ENCODE measurements at places on chromosomes 6 and 20.
A peak's percentile ranks its signal among the peaks of the same experiment; 100 is the strongest.

GRCh38 chr20:47493175-47493962 lies 8.3 kb upstream of the NCOA3 start:
- peak; percentile 24 for DNase-seq

DNA sequence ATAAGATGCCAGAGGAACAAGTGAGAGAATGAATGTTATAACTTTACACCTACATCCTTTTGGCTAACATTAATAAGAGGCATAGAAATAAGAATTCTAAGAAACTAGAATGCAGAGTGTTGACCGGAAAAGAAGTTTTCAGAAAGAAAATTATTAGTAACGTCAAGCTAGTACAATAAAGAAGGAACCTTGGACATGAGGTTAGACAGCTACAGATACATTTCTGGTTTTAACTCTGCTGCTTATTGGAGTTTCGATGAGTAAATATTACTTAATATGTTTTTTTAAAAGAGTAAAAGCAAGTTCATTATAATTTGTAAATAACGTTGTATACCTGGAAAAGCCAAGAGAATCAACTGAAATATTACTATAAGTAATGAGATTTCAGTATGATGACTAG lies 22.7 kb downstream of the TAB2 start:
- DNase-seq: no peak

DNA sequence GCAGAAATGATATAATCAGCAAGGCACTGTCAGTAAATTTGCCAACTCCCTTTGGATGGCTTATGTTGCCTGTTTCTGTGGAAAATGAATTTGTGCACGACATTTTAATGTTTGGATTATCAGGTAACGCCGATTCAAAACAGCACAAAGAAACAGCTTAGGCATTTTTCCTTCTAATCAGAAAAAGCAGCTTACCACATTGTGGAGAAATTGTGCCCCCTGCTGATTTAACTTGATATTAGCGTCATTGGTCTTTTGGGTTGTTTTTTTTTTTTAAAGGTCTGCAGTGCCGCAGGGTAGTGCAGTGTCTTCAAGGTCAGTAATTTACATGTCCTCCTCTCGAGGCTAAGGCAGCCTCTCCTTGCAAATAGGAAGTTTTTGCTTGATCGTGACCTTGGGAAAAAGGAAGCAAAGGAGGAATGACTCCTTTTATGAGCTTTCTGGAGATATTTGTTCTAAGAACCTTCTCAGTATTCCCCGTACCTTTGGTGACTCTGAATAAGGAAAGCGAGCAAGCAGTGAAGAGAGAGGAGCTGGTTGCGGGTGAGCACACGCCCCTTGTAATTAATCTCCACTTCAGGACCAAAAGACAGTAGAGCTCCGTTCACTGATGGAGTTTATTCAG lies 79.1 kb downstream of the ELOVL4 start:
- DNase-seq: no peak

DNA sequence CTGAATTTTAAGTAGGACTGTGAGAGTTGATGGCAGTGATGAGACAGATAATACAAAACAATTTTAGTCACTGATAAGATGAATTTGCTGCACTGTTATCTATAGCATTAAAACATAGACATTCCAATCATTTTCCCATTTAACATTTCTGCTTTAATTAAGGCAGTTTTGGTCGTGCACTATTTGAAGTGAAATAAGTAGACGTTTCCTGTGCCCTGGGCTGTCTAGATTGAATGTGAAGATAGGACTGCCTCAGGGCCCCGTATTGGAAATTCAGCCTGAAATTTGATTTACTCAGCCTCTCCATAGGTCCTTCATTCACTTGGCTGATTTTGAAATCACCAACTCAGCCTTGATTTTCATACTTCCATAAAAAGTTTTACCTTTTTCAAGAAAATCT lies 48.3 kb downstream of the ARID1B start:
- no peak for DNase-seq

DNA sequence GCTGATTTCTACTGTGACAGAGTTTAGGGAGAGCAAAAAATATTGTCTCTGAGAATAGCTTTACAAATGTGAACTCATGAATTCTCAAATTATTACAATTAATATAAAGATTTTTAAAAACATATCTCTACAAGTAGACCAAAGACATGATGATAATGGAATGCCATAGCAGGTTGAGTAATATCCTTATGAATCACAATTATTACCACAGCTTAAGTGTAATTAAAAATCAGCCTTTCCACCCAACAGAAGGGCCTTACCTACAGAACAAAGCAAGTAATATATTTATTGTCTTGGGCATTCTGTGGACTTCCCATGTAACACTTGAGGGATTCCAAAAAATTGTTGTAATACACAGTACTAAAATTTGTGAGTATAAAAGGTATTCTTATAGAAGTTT lies 1099.6 kb upstream of the GJE1 start:
- DNase-seq: no peak

DNA sequence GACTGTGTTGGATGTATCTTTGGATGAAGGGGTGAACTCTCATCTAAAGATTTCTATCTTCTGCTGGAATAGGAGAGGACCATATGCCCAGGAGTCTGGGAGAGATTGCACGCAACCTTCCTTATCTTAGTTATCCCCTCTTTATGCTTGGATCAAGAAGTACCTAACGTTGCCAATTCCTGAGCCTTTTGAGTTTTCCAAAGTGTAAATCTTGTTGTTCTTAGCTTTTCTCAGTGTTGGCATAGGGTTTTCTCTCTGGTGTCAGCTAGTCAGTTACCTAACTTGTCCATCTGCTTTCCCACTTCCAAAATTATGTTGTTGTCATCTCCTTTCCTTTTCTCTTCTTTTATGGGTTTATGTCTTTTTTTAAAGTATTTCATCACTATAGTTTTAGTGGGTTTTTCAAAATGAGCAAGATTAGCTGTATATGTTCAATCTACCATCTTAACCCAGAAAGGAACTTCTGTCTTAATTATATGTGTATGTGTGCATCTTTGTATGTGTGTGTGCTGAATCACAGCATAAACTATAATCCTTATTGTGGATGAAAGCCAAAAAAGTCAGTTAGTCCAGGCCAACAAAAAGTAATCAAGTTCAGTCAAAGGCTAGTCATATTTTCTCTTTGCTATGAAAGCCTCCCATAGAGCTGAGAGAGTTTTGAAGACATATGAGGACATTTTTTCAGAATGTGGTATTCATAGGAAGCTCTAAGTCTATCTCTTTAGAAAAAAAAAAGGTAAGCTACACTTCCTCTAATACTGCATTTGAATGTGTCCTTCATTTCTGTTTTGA lies 72.1 kb downstream of the KHDC1L start:
- DNase-seq: peak; percentile 45

DNA sequence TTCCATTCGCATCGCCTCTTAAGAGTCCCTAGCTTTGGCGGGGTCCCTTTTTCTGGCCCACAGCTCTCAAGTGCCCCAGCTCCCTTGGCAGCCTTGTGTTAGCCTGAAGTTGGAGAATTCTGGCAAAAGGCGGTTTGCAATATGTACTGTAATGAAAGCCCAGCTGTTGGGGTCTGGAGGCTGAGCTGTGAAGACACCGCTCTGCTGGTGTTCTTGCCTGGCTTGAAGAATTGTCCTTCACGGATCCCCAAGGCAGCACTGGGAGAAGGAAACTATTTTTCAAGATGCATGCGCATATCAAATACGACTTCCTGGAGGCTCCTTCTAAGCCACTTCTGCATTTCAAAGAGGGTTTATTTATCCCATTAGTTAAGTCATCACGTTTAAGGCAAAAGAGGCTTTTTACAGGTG lies 21.4 kb upstream of the CITED2 start:
- no peak for DNase-seq

GRCh38 chr6:20208687-20209378 lies 3.4 kb downstream of the MBOAT1 start:
- no peak for DNase-seq

DNA sequence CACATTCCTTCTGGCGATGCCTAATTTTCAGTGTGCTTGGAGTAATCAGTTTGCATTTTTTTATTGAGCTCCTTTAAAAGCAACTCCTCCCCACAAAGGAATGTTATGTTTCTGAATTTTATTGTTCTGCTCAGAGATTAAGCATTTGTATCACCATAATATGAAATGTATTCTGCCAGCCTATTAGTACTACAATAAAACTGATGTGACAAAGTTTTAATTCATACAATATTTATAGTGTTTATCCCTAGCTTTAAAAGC lies 236.9 kb upstream of the ASCC3 start:
- no peak for DNase-seq

DNA sequence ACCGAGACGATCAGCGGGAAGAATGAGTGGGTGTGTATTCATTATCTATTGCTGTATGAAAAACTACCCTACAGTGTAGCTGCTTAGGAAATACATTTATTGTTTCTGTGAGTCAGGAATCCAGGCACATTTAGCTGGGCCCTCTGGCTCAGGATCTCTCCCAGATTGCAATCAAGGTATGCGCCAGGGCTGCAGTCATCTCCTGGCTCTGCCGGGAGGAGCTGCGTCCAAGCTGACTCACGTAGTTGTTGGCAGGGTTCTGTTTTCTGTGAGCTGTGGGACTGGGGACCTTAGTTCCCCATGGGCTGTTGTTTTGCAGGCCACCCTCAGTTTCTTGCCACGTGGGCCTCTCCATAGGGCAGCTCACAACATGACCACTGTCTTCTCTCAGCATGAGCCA lies 68.2 kb upstream of the FUCA2 start:
- peak; percentile 70 for DNase-seq

GRCh38 chr6:146246028-146246427 lies 217.2 kb downstream of the GRM1 start:
- no peak for DNase-seq

- DNase-seq: no peak
Measured at GRCh38 chr6:31041372-31041974, 31.2 kb downstream of the MUC22 start.

DNA sequence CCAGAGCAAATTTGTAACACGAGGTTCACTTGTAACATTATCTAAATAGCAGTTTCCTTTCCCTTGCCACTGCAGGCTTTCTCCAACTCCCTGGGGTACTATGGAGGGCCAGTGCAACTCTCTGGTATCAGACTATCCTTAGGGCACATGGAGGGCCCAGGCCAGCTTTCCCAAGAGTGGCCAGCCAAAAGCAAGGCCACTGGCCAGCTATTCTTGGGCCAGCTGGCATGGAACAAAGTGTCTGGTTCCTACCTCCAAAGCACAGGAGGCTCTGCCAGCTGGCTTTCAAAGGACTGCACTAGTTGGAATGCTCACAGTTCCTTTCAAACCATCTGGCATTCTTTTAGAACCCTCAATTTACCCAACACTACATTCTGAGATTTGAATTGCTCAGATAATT lies 8.7 kb downstream of the RNF24 start:
- no peak for DNase-seq

DNA sequence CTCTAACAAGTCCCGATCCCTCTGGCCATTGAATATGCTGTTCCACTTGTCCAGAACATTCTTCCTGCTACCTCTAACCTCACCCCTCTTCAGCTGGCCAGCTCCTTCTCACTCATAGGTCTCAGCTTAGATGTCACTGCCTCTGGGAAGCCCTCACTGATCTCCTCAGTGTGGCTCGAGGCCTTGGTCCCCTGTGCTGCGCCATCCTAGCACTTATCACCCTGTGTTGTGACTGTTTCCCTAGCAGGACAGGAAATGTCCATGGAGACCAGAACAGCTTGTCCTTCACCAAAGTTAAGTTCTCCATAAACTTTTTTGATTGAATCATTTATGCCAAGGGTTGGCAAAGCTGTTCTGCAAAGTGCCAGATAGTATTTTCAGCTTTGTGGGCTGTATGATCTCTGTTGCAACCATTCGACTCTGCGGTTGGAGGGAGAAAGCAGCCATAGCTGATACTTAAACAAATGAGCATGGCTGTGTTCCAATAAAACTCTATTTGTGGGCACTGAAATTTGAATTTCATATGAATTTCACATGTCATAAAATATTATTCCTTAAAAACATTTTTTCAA lies 6.5 kb upstream of the BNIP5 start:
- DNase-seq: no peak

- DNase-seq: no peak
Measured at GRCh38 chr6:125748406-125749172, 843 bp upstream of the HEY2 start.

- DNase-seq: no peak
Measured at GRCh38 chr20:58664883-58665282, 13.8 kb downstream of the STX16 start.

GRCh38 chr6:684831-685636 lies 7.9 kb downstream of the EXOC2 start:
- no peak for DNase-seq

GRCh38 chr20:23436681-23437080 lies 2.8 kb upstream of the CSTL1 start:
- no peak for DNase-seq

- DNase-seq: no peak
Measured at GRCh38 chr6:8181951-8182845, 79.8 kb upstream of the EEF1E1 start.

GRCh38 chr20:38834868-38835267 lies 29.4 kb downstream of the PPP1R16B start:
- DNase-seq: no peak

- DNase-seq: no peak
Measured at GRCh38 chr20:6678101-6678500, 89.4 kb upstream of the BMP2 start.

GRCh38 chr6:408599-409102 lies 17.1 kb downstream of the IRF4 start:
- DNase-seq: no peak

GRCh38 chr6:35602133-35602946 lies 86.4 kb downstream of the FKBP5 start:
- DNase-seq: no peak

GRCh38 chr6:89034586-89035251 lies 45.8 kb upstream of the PNRC1 start:
- DNase-seq: no peak

GRCh38 chr20:13029687-13030375 lies 21.1 kb downstream of the SPTLC3 start:
- DNase-seq: peak; percentile 62

GRCh38 chr6:169702840-169703246 lies 917 bp downstream of the C6orf120 start:
- no peak for DNase-seq

GRCh38 chr6:12017263-12017662 lies 5.2 kb downstream of the HIVEP1 start:
- no peak for DNase-seq

DNA sequence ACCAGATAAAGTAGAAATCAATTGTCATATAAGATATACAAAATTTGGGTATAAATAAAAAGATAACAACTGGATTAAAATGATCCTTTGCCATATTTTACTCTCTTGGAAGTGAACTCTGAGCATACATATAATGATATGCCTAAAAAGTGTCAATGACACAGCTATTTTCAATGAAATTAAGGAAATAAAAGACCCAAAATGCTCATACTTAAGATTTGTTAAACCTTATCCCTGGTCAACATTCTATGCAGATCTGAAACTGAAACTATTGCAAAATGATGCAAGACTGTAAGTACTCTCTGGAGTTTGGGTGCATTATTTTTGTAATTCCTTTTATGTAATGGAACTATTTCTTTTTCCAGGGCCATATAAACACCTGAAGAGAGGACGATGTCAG lies 119.0 kb upstream of the SGK1 start:
- no peak for DNase-seq

Measured in AG04449 (cell line).